Left hindlimb (tissue), 1 donor: ENCODE measurements at places on chromosomes 5 and 9.

- DNase-seq = no peak
Observed at GRCh38 chr5:194102-194501, 2.8 kb downstream of the LRRC14B start.

DNA sequence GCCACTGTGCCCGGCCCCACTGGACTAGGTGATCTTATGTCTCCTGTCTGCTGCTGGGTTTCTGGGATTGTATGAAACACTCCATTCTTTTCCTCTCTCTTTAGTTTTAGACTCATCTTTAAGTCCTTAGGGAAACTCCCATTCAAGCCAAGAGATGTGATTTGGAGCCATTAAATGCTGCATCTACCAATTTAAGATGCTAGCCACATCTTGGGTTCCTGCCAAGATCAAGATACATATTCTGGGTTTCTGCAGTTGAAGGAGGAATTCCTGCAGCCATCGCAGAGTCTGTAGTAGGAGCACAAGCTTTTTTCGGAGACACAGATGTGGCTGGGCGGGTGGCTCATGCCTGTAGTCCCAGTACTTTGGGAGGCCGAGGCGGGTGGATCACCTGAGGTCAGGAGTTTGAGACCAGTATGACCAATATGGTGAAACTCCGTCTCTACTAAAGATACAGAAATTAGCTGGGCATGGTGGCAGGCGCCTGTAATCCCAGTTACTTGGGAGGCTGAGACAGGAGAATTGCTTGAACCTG lies 23.2 kb downstream of the STXBP1 start:
- no peak for DNase-seq

GRCh38 chr5:64682608-64683007 lies 7.7 kb upstream of the SHISAL2B start:
- no peak for DNase-seq

DNA sequence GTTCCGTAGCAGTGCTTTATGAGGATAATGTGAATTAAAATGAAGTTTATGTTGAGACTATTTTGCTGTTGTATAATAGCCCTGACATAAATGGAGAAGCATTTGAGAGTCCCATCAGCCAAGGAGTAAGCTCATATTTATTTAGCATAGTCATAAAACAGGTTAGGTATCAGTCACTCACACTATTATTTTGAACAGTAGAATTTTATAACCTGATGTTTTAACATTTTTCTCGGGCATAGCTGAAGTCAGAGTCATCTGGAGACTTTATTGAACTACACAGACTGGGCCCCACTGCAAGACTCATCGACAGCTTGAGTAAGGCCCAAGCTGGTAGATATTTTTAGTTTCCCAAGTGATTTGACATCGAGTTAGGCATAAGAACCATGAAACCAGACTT lies 620.3 kb upstream of the WWC1 start:
- DNase-seq = no peak

DNA sequence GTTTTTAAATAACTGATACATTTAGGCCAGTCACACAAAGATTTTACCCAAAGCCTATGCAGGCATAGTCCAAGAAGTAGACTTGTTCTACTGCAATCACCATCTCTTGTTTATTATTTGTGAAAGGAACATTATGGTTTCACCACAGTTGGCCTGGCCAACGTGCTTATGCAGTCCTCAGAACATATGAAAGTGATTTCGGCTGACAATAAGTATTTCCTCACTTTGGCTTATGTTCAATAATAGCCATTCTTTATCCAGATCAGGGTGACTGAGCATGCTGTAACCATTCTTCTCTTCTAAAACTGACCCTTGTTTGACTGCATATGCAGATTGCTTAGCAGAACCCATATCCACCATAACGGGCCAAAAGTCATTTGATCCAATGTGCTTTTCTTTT lies 76.6 kb upstream of the CCDC152 start:
- DNase-seq = no peak

GRCh38 chr5:135073761-135074345 lies 39.8 kb upstream of the PITX1 start:
- no peak for DNase-seq

- no peak for DNase-seq
Observed at GRCh38 chr5:103402851-103403250, 144.3 kb downstream of the MACIR start.

GRCh38 chr5:54756301-54756700 lies 229.1 kb downstream of the ESM1 start:
- no peak for DNase-seq

- DNase-seq = no peak
Observed at GRCh38 chr5:75710637-75711036, 6.6 kb downstream of the POC5 start.

GRCh38 chr9:128106940-128107467 lies 20.5 kb downstream of the PTGES2 start:
- no peak for DNase-seq

- DNase-seq = no peak
Observed at GRCh38 chr5:155598552-155598951, 585.0 kb downstream of the KIF4B start.

DNA sequence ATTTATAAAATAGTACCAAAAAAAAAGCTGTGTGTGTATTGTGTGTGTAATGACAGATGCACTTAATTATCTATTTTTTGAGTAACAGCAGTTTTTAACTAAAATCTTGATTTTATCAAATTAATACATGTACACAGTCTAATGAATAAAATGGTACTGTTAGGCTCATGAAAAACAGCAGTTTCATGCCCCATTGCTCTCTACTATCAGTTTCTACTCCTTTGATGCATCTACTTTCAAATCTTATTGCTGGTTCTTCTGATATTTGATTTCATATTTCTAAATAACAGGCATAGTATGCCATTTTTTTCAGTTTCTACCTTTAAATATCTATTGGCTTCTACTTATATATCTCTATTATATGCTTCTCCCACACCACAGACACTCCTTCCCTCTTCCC lies 117.4 kb downstream of the CCDC171 start:
- DNase-seq = no peak

DNA sequence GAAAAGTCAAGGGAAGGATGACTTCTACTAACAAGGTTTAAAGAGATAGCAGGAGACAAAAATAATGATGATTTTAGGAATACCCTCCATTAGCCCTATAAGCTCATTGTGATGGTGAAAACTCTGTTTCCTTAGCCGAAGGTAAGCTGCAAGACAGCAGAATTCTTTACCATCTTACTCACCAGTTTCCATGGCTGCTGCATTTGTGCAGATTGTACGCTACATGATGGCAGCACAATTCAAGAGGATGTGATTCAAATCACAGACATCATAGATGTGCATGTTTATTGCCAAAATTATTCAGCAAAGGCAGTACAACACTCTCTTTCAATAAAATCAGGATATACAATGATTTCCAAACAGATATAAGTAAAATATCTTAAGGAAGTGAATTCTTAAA lies 175.6 kb downstream of the SPATA31D1 start:
- no peak for DNase-seq

DNA sequence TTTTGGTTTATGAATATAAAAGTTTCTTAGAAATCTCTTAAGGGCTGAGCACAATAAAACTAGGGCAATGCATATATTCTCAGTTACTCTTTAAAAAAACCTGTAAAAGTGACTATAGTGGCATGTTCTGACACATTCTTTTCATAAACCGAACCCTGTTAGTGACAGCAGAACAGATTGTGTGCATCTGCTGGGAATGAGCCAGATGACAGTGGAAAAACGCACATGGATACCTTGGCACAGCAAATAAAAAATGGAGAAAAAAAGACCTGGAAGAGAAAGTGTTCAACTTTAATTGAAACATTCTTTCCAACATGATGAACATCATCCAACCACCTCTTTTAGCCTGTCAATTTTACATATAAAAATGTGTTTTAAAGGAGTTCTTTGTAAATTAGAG lies 12.7 kb downstream of the MEF2C start:
- DNase-seq = no peak

DNA sequence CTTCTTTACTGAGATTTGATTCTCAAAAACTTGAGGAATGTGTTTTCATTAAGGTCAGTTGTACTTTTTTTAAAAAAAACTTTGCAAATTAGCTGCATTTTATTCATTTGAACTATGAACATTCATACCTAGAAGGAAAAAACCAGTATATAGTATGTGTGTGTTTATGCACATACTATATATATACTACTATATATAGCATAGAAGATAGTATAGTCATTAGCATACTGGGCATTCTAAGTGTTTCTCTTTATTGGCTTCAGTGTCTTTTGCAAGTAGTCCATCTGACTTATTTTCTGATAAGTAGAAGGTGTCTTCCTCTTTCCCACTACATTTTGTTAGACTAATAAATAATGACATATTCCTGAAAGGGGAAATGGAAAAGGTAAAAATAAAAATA lies 33.0 kb downstream of the ELOVL7 start:
- no peak for DNase-seq

DNA sequence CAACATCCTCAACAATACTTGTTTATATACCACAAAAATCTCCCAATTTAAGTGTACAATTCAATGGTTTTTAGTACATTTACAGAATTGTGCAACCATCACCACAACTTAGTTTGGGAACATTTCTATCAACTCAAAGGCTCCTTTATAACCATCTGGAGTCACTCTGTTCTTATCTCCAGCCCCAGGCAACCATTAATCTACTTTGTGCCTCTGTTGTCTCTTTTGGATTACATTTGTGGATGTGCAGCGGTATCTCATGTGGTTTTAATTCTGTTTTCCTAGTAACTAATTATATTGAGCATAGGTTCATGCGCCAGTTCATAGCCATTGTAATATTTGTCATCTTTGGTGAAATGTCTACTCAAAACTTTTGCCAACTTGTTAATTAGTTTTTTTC lies 14.4 kb downstream of the ADAMTS19 start:
- no peak for DNase-seq

DNA sequence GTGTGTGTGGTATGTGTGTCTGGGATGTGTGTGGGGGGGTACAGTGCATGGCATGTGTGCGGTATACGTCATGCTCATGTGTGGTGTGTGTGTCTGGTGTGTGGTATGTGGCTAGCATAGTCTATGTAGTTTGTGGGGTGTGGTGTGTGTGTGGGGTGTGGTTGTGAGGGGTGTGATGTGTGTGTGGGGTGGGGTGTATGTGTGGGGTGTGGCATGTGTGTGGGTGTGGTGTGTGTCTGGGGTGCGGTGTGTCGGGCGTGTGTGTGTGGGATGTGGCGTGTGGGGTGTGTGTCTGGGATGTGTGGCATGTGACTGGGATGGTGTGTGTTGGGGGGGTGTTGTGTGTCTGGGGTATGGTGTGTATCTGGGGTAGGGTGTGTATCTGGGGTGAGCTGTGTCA lies 52.3 kb downstream of the SECISBP2 start:
- DNase-seq = no peak

- DNase-seq = no peak
Observed at GRCh38 chr9:72979405-72980100, 26.7 kb upstream of the ALDH1A1 start.

GRCh38 chr5:68116868-68117411 lies 98.6 kb upstream of the PIK3R1 start:
- DNase-seq = no peak

DNA sequence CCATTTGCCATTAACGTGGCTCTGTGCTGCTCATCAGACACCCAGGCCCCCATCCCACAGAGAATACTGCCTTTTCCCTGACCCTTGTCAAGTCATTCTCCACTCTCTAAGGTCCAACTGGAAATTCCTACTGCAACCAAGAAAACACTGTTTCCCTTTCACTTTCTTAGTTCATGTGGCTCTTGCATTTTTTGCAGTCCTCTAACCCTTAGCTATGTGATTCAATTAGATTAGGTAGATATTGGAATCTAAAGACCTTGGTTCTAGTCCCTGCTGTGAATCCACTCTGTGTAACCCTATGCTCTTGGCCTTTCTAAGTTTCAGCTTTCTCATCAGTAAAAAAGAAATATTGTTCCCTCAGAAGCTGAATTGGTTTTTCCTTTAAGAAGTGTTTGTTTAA lies 649.4 kb downstream of the CCDC171 start:
- no peak for DNase-seq

DNA sequence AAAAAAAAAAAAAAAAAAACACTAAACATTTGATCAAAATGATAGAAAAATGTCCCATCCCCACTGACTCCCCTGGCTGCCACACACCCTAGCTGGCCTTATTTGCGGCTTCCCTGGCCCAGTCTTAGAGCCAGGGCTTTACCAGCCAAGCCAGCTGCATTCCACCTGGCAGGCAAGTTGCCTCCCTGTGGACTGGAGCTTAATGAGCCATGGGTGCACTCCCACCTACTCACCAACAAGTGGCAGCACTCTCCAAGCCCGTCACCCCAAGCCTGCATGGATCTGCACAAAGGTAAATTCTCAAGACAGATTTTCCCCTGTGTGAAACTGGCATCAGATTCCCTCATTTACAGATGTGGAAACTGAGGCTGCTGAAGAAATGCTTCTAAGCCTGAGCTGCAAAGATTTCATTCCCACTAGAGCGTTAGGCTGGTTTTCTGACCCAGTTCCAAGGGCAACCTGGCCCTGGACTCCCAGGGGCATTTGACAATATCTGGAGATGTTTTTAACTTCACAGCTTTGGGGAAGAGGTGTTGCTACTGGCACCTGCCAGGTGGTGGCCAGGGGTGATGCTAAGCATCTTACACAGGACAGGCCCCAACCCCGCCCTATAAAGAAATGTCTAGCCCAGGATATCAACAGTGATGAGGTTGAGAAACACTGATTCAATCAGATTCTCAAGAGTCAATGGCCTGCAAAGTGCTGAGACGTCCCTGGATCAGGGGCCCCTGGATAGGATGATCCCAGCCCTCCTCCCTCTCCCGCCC lies 21.9 kb upstream of the VDAC1 start:
- DNase-seq = no peak

DNA sequence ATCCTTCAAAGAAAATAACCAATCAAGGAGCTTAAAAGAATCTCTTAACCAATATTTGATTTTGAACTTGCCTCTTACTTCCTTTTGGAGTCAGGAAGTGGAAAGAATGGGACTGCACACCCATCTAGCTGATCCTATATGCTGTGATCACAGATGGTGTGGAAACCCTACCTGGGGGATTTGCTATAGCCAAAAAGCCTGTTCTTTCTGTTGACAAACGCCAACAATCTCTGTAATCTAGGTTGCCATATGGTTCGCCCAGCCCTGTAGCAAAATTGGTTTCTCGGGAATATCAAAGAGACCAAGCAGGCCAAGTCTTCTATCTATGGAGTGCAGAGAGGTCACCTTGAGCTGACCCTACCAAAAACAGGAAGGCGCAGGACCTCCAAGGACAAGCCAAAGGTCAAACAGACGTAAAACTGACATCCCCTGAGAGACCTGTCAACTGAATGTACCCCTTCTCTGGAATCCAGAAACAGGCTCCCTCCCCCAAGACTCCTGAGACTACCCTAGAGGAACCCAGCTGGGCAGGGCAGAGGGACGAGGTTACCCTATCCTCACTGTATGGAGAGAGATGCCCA lies 19.4 kb downstream of the NRG2 start:
- DNase-seq = no peak
